NCI-H1436 treated with DMSO at 0.1 percent for 48 hours (cell line): ENCODE measurements at places on chromosomes 7 and 10.

DNA sequence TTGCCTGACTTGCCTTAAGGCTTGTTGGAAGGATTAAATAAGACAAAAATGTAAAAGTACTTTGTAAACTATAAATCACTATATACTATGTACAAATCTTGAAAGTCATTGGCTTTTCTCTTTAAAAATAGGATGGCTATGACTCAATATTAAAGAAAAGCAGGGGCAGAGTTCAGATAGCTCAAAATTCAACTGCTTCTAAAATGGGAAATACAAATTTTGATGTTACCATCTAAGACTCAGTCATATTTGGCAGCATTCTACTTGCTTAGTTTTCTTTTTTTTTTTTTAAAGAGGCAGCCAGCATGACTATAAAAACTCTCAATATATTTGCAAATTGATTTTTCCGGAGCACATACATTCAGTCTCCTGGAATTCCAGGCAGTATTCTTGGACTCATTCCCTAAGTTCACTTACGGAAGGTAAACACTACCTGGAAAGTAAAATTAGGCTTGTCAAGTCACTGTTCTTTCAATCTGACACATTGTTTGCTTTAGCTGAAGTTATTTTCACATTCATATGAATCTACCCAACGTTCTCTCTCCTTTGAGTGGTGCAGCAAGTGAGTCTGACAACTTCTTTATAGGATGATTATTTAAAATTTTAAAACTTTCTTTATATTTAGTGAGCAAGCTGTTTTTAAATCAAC, 133.8 kb upstream of the CCDC6 start:
- no peak for DNase-seq

DNA sequence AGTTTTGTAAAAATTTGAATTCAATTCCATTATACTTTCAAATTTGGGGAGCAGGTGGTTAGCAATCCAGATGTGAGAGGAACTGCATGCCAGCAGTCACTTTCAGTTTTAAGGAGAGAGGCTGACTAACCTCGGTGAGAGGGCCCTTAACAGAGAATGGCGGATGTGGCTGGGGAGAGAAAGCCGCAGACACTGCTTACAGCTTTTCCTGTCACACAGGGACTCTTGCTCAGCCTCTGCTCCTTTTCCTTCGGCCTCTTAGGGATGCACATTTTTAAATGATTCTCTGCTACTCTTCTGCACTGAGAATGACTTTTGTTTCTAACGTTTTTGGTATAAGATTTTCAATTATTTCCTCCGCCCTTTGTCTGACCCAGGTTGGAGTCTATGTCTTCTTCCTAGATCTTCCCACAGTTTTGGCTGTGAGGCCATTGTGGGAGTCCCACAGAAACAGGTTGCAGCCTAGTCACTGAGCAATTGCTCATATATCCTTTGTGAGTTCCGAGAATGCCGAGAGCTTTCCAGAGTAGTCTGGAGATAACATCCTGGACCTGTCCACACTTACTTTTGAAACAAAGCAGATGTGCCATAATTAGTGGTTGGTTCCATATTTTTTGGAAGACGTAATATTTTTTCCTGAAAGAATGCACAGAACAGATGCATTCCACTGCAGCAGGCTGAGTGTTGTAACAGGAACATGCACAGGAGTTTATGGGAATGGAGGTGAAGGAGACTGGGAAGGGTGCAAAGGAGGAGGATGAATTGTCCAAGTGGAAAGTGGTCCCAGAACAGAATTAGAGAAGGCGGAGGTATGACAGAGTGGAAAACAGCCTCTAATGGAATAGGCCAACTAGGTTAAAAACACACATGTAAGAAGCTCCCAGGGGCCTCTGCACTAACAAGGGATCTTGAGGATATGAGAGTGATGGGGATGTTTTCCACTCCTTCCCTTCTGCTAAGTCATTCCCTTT, 168.0 kb upstream of the ZNF32 start:
- DNase-seq = no peak

DNA sequence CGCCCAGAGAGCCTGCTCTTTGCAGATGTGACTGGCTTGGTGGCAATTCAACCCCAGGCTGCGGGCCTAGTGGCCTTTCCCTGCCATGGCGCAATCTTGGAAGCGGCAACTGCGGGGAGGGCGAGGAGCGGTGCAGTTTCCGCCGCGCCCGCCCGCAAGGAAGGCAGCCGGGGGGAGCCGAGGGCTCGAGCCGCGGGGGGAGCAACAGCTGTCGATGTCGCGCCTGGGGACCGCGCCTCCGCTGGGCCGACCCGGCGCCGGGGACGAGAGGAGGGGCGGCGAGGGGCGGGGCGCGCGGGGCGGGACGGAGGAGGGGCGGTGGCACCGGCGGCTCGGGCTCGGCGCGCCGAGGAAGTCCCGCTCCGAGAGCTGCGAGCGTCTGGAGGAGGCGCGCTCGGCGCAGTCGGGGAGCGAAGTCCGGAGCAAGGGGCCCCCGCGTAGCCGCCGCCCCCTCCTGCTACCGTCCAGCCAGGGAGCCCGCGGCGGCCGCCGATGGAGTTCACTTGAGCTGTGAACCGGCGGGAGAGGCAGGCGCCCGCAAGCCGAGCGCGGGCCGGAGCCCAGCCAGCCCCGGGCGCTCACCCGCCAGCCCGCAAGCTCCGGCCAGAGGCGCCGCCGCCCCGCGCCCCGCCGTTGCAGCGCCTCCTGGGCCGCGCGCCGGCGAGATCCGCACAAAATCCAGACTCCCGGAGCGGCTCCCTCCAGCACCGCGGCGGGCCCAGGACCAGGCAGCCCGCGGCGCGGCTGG, 438.1 kb upstream of the GALNT17 start:
- no peak for DNase-seq

GRCh38 chr7:101923602-101923985, 106.2 kb downstream of the CUX1 start:
- DNase-seq = no peak

DNA sequence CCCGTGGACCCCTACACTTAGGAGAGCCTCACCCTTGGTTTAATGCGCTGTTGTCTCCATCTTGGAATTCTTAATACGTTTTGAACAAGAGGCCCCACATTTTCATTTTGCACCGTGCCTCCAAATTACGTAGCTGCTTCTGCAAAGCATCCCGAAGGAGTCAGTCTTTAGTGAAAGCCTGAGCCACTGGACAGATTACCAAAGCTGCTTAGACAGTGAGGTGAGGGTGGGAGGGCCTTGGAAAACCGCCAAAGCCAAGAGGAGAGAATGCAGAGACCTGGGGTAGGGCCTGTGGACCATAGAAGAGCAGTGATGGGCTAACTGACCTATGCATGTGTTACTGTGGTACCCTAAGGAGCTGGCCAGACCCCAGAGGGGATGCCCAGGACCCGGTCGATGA, 4.2 kb upstream of the TCAF1 start:
- no peak for DNase-seq

- DNase-seq = no peak
Measured at GRCh38 chr7:29346231-29346978, 151.8 kb downstream of the CHN2 start.
